ENCODE measurements at places on chromosomes 2 and 18.
A peak's percentile ranks its signal among the peaks of the same experiment; 100 is the strongest.

DNA sequence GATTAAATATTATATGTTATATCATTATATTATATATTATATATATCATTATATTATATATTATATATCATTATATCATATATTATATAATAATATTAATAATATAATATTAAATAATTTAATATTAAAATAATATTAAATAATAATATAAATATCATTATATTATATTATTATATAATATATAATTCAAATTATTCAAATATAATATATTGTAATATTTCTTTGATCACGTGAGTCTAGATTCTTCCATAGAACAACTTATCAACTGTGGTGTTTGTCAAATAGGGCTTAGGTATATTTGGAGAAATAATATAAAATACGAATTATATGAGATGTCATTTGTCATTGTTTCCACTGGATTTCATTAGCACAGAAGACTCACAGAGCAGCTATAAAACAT is 77.3 kb downstream of the SPHKAP start:
- DNase-seq, result no peak

GRCh38 chr2:43541165-43541564 is 54.7 kb downstream of the THADA start:
- no peak for DNase-seq

GRCh38 chr2:174761837-174762236 is 2.4 kb downstream of the CHRNA1 start:
- peak; percentile 42 for DNase-seq

DNA sequence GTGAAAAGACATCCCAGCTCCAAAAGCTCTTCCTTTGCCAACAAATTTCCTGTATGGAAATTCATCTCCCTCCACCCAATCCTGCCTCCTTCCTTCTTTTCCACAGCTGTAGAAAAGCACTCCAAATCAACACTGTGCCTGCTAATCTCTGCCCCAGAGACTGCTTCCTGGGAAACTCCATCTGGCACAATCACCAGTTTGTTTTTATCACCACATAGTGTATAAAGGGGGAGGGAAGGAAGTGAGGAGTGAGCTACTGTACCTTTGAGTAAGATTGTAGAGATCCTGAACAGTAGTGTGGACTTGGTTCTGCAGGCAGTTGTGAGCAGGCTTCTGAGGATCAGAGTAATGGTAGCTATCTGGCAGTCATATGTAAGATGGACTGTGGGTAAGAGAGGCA is 14.7 kb upstream of the FAM237A start:
- no peak for DNase-seq

DNA sequence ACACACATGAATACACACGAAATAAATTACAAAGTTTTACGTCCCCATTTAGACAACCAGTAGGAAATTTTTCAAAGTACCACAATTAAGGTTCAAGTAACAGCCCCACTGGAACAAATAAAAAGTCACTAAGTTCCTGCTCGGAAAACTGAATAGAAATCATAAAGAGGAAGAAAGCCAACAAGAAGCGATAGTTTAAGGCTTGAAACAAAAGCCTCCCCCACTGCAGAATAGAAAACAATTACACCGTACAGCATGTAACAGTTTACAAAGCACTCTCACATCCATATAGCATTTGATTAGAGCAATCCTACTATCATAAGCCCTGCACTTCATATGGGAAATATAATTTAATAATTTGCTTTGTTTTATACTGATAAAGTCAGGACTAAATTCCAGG is 15.5 kb downstream of the KLF7 start:
- no peak for DNase-seq

GRCh38 chr18:46452820-46453219 is 204.2 kb downstream of the LOXHD1 start:
- peak; percentile 9 for DNase-seq

All from fibroblast of skin of scalp (primary cell).